Pulmonary artery endothelial cell (primary cell): ENCODE measurements at places on chromosomes 12 and 14. TPM values are rescaled to one million over a fixed set of nuclear protein-coding genes. Genes with fewer than 3 reads are reported as not detected.
A peak's percentile ranks its signal among the peaks of the same experiment; 100 is the strongest.

DNA sequence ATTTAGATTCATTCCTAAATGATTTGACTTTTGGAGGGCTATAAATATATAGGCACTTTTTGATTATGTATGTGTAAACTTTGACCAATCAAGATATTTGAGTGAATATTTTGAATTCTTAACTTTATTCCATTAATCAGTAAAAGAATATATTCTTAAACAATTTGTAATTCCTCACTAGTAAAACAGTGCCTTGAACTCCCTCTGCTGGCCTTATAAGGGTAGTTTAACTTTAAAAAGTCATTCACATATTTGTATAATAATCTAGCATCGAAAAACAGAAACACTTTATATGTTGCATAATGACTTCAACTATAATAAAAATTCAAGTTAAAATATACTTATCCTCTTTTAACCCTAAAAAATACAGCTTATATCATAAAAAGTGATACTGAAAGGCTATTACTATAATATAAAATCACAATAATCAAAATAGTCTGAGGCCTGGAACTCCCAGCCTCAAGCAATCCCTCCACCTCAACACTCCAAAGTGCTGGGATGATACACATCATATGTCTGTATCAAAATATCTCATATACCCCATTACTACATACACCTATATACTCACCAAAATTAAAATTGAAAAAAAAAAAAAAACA lies 31.2 kb downstream of the CCDC59 start:
- DNase-seq: no peak

GRCh38 chr12:111435661-111436201 lies 30.0 kb downstream of the SH2B3 start:
- DNase-seq: no peak

Gene CDK4
- 139 and 181 TPM in 2 replicates for total RNA-seq

Gene TEX22
- 0.13 and 0.14 TPM in 2 replicates for total RNA-seq

Gene NRDE2
- 8.7 and 11.8 TPM in 2 replicates for total RNA-seq

- no peak for DNase-seq
Observed at GRCh38 chr12:48021485-48022179, 17.4 kb upstream of the COL2A1 start.

GRCh38 chr12:110688446-110689280 lies at the start of gene HVCN1:
Gene HVCN1 (minus strand): TSS chr12:110689115. CDS start chr12:110683245, 5,870 bp downstream.
- no peak for DNase-seq

- DNase-seq: no peak
Observed at GRCh38 chr14:40733206-40733605, 873.5 kb upstream of the LRFN5 start.

Gene KRT78
- not detected in 2 replicates for total RNA-seq

Gene ERH
- 183 and 199 TPM in 2 replicates for total RNA-seq

- no peak for DNase-seq
Observed at GRCh38 chr12:96514328-96514727, 25.0 kb downstream of the CFAP54 start.

GRCh38 chr12:92921877-92922276 lies 7.2 kb downstream of the EEA1 start:
- DNase-seq: no peak

Gene AMDHD1
- under 0.01 and 0.07 TPM in 2 replicates for total RNA-seq

Gene KRT79
- not detected in 2 replicates for total RNA-seq

DNA sequence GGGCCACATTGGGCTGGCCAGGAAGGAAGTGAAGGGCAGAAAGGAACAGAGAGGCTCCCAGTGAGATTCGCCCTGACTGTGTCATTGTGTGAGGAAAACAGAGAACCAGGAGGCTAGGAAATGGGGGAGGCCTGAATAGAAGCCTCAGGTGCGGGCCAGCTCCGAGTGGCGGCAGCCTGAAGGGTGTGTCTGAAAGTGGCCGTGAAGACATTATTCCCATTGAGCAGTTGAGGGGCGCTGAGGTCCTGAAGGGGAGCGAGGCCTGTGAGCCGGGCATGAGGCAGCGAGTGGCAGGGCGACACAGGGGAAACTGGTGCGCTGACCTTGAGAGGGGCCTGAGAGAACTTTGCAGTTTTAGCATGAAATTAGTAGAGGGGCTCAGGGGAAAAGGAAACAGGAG lies 6.9 kb downstream of the CLBA1 start:
- no peak for DNase-seq

DNA sequence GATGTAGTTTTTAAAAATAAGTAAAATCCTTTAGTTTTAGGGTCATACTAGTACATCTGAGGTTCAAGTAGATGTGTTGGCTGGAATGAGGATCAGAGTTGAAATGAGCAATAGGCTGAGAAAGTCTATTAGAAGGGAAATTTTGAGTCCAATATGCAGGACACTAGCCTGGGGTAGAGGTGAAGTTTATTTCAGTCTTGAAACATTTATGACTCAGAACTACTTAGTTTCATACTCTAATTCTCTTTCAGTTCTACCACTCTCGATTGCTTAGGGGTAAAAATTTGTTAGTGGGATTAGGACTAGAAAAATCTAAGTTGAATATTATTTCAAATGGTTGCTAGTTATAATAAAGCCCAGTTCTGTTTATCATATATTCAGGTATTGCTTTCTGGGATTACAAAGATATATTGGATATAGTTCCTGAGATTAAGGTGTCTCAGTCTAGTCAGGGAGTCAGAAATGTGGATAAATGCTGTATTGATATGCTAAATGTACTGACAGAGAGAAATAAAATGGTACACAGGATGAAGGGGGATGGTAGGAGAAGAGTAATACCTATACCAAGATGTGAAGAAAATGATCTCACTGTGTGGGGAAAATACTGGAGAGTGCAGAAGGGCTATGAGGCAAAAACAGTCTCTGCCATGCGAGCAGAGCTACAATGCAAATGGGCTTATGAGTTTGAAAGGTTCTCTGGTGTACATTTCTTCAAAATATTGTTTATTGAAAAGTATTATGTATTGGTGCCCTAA lies 395.8 kb upstream of the FBXO33 start:
- DNase-seq: no peak

DNA sequence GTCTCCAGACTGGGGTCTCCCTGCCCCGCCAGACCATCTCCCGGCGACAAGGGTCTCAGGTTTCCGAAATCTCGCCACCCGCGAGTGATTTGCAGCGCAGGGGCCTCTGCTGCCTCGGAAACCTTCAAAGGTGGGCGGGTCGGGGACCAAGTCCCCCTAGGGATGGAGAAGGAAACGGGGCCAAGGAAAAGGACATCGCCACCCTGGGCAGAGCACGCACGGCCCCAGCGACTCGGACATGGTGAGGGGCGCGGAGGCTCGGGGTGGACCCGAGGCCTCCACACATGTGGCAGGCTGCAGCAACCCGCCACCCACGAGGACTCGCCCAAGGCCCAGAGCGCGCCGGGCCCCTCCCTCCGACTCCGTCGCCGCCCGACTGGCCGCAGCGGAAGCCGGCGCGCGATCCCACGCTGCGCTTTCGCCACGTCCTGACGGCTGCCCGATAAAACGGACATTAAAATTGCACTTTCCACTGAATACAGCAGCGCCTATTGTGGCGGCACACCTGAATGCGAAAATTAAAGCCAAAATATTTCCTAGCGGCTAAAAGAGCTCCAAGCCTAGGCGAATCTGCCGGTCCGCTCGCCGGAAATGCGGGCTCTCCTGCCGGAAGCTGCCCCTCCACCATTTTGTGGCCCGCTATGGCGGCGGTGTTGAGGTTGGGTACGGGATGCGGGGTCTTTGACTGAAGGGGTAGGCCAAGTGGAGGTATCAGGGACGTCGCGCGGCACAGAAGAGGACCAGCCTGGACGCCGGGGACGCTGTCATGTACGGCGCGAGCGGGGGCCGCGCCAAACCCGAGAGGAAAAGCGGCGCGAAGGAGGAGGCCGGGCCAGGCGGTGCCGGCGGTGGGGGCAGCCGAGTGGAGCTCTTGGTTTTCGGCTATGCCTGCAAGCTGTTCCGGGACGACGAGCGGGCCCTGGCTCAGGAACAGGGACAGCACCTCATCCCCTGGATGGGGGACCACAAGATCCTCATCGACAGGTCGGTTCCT lies at the start of gene SFSWAP:
Gene SFSWAP, plus strand, starts transcription at position 627 of the 994 bp plus-strand sequence. Its CDS starts 140 bp downstream, at position 767.
- DNase-seq: peak; percentile 20

DNA sequence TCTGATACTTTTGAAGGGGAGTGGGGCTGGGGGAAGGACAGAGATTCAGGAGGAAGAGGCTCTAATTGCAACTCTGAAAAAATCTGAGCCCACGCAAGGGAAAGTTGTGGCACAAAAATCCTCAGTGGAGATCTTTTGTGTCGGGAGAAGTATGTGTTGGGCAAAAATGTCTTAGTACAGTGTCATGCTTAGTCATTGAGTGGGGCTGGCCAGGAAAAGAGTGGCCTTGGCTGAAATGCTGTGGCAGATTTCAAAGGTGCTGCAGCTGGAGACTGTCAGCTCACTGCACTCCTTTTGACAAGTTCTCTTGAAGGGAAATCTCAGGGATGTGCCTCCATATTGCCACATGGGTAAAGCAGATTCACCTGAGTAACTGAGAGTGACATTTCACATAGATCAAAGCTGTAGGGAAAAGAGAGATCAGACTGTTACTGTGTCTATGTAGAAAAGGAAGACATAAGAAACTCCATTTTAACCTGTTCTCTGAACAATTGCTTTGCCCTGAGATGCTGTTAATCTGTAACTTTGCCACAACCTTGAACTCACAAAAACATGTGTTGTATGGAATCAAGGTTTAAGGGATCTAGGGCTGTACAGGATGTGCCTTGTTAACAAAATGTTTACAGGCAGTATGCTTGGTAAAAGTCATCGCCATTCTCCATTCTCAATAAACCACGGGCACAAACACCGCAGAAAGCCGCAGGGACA lies 36.0 kb upstream of the GLIPR1 start:
- no peak for DNase-seq
